NCI-H1436 (cell line): ENCODE measurements at places on chromosomes 4 and X.
A peak's percentile ranks its signal among the peaks of the same experiment; 100 is the strongest.

DNA sequence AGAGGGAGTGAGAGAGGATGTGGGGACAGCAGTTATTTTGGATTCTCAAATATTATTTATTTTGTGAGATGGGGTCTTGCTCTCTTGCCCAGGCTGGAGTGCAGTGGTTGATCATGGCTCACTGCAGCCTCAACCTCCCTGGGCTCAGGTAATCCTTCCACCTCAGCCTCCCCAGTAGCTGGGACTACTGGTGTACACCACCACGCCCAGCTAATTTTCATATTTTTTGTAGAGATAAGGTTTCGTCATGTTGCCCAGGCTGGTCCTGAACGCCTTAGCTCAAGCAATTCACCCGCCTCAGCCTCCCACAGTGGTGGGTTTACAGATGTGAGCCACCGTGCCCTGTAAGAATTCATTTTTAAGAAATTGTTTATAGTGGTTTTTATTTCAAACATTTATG lies 61.2 kb downstream of the FHDC1 start:
- DNase-seq = no peak

- DNase-seq = no peak
Measured at GRCh38 chr4:45640281-45640680, 483.6 kb downstream of the GABRG1 start.

DNA sequence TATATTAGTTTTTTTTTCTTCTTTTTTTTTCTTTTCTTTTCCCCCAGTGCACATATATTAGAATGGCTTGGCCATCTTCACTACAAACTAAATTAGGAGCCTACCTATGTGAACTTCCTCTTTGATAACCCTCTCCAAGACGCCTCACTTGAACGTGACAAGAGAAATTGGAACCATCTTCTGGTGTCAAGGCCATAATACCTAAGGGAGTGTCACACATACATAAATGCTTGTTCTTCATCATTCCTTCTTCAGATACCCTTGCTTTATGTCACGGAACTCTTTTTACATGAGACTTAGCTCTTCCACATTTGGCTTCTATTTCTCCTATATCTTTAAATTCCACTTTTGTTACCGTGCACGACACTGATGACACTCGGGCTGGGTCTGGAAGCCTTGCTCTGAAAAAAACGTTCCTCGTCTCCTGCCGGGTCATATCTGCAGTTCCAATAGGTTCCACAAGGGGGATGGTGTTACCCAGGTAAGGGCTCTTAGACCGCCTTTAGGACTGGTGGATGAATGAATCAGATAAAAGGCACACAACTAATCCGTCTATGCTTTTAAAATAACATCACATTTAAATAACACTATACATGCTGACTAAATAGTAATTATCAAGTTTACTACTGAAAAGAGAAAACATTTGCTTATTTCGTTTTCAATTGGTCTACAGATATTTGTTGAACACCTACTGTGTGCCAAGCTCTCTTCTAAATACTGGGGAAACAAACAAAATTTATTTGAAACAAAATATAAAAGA lies 19.9 kb downstream of the DGAT2L6 start:
- no peak for DNase-seq

- no peak for DNase-seq
Measured at GRCh38 chr4:121666091-121666679, 30.6 kb downstream of the ANXA5 start.

GRCh38 chr4:139963708-139964107 lies 190.3 kb downstream of the MAML3 start:
- DNase-seq = no peak

DNA sequence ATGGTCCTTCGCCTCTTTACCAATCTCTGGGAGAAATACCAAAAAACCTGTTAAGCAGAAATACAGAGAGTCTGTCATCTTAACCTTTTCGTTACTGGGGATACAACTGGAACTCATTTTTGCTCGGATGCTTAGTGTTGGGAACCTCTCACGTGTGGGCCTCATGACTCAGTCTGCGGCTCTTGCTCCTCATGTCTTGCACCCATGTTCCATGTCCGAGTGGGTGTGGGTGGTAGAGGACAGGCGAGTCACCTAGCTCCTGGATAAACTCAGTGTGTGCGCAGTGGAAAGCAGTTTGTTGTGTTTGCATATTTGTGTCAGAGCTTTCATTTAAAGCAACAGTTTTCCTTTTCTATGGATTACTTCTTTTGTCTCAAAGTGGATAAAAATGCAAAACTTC lies 70.6 kb downstream of the TNIP2 start:
- no peak for DNase-seq

DNA sequence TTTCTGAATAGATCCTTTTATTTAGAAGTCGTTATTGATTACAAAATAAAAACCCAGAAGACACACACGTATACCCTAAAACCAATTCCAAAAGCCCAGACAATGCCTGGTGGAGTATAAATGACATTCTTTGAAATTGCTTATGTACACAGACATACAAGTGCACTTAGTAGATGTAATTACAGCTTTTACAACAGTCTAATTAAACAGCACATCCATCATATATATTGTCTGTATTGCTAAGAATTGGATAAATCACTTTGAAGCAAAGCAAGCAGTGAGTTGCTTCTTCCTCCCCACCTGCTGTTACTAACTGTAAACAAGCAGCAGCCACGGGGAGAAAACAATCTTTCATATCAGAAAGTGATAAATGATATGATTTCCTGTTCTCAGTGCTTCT lies 645.7 kb downstream of the TLL1 start:
- DNase-seq = peak; percentile 92

DNA sequence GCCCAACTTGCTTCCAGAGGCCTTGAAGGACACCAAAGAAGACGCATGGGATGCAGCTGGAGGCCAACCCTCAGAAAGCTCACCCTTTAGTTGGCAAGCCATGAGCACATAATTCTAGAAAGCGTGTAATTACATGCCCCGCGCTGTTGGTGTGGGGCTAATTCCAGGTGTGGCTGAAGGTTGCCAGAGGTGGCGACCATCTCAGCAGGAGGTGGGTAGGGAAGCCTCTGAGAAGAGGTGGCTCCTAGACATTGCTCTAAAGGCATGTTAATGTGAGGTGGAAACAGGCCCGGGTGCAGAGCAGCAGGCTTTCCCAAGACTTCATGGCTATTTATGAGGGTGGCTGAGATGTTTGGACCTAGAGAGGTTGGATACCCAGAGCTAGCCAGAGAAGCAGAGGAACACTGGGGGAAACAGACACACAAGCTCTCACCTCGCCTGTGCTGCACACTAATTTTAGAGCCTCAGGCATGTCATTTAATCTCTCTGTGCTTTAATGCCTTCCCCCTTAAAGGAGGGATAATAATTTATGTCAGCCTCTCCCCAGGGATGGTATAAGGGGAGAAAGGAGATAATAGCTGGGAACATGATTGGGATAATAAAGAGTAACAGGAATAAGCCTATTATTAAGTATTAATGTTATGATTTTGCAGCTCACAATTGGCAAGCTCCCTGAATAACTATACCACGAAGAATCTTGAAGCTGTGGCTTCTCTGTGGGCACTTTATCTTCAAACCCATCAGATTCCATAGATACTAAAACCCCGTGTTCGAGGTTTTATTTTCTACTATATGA lies 60.0 kb upstream of the HELT start:
- DNase-seq = peak; percentile 5

GRCh38 chr4:150573534-150573933 lies 8.4 kb upstream of the MAB21L2 start:
- no peak for DNase-seq

- DNase-seq = no peak
Measured at GRCh38 chr4:22906045-22906444, 213.3 kb downstream of the GBA3 start.

GRCh38 chr4:112031712-112032328 lies 113.4 kb upstream of the FAM241A start:
- peak; percentile 1 for DNase-seq

GRCh38 chr4:152992027-152992426 lies 55.9 kb downstream of the FHDC1 start:
- DNase-seq = no peak

GRCh38 chr4:183157215-183157614 lies 58.2 kb downstream of the WWC2 start:
- no peak for DNase-seq

GRCh38 chr4:99485212-99485611 lies 25.6 kb upstream of the C4orf17 start:
- no peak for DNase-seq

GRCh38 chr4:155745984-155746383 lies 12.8 kb upstream of the GUCY1B1 start:
- no peak for DNase-seq

DNA sequence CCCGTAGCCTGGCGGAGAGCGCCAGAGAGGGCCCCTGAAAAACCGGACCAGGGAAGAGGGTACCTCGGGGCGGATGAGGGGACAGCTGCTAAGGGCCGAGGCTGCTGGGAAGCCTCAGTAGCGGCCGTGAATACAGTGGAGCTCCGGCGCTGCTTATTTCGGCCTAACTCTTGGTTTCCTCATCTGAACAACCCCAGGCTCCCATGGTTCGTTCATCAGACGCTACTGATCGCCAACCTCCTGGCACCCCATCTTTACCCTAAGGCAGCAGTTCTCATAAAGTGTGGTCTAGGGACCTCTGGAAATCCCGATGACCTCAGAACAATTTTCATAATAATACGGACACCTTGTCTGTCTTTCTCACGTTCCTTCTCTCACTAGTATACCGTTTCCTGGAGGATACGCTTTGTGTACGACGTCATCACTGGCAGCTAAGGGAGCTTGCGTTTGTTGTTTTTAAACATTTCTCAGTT lies 645 bp upstream of the RAB28 start:
- DNase-seq = no peak

DNA sequence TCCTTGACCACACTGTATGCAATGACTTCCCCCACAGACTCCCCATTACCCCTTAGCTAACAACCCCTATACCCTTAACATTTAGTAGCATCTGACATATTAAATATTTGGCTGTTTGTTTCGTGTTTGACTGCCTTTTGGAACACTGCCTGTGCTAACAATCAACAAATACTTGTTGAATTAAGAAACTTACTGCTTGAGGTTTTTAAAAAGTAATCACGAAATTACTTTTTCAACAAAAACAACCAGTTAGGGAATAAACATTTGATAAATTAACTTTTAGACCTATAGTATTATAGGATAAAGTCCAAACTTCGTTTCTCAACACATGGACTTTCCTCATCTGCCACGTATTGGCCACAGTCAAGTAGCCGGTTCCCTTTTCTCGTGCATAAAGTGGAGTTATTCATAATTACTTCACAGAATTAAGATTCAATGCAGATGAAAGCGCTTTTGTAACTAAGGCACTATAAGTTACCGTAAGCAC lies 555 bp upstream of the ELMOD2 start:
- DNase-seq = no peak

GRCh38 chrX:118760025-118760424 lies 32.6 kb downstream of the IL13RA1 start:
- no peak for DNase-seq

DNA sequence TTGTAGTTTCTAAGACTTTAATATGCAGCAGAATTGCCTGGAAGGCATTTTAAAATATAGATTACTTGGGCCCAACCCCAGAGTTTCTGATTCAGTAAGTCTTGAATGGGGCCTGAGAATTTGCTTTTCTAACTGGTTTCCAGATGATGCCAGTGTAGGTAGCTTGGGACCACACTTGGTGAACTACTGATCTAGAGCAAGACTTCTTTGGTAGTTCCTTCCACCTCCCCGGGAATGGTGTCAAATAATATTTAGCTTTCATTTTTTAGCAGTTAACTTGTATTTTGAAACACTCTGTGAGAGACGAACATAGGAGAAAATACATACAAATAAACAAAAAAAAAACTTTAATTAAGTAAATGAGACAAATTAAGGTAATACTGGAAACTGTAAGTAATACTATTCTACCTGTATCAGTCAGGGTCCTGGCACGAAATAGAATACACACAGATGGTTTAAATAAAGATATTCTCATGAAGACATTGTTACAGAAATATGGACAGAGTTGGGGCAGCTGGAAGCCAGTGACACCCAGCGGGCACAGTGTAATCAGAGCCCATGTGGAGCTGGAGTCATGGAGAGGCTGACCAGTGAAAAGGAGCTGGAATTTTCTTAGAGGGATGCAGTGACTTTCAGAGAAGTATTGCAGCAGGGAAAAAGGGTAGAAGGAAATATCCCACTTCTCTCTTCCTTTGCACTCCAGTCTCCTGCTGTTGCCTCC lies 905.7 kb downstream of the CCSER1 start:
- DNase-seq = no peak

DNA sequence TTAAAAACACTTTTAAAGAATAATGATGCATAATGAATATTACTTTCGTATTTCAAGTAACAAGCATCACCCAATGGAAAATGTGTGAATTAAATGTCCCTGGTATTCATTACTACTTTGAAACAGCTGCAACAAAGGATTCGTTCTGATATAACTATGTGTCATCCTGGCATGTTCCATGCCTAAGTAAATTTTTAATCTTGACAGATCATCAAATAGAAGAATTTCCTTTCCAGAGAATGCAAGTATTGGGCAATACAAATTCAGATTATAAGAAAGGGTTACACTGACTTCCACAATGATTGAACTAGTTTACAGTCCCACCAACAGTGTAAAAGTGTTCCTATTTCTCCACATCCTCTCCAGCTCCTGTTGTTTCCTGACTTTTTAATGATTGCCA lies 105.3 kb downstream of the SPCS3 start:
- DNase-seq = no peak

GRCh38 chr4:95982516-95982915 lies 142.6 kb downstream of the PDHA2 start:
- DNase-seq = no peak

DNA sequence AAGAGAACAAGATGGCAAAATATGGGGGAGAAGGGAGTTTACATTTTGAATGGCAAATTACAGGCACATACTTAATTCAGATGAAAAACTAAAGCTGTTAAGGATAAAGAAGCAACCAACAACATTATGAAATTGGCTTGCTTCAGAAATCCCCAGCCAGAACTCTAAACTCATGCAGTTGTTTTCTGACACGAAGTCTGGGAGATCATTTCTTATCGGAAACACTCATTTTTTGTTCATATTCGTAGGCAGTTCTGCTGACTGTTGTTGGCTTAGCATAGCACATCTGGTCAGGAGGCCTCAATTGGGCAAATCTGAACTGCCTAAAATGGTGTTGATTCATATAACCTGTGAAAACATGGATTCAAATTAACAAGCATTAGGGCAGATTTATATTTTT lies 33.0 kb upstream of the ARHGAP6 start:
- no peak for DNase-seq

DNA sequence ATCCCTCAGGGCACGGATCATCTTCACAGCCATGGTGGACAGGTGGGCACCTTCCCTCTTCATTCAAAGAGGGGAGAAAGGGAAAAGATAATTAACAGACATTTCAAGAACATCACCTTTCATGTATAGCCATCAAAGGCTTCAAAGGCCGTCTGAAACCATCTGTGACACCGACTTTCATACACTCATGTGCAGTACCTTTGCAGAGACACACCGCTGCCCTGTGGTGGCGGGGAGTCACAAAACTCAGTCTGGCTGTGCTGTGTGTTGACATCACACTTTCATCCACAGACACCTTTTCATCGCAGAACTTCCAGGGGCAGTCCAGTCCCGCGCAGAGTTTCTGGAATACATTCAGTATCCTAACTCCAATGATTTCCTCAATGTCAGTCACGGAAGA lies 47.6 kb upstream of the MTNR1A start:
- DNase-seq = no peak
